PC-3 (cell line): ENCODE measurements at places on chromosomes 2 and 18. TPM values are rescaled to one million over a fixed set of nuclear protein-coding genes. Genes with fewer than 3 reads are reported as not detected.

DNA sequence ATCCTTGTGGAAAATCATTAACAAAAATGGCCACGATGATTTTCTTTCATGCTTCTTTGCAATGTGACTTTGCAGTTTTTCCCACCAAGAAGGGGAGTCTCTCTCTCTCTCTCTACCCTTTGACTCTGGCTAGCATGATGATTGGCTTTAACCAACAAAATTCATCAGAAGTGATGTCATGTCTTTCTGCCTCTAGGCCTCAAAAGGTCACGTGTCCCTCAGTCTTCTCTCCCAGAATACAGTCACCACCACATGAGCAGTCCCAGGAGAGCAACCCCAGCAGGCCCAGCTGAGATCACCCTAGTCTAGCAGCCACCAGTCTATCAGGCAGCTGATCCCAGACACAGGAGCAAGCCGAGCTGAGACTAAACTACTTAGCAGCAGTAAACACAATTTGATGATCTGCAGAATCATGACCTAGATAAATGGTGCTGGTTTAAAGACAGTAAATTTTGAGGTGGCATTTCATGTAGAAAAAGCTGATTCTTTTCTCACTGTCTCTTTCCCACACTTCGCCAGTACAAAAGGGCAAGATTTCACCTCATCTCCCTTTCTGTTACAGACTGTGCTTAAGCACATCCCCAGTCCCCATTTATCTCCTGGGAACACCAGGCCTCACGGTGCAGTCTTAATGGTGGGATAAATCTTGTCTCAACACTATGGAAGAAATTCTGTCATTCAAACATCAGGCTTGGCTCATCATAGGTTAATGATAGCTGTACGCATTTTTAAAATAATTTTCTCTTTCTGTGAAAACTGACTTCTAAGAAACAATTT, 132.7 kb downstream of the SCG2 start:
- DNase-seq: no peak

DNA sequence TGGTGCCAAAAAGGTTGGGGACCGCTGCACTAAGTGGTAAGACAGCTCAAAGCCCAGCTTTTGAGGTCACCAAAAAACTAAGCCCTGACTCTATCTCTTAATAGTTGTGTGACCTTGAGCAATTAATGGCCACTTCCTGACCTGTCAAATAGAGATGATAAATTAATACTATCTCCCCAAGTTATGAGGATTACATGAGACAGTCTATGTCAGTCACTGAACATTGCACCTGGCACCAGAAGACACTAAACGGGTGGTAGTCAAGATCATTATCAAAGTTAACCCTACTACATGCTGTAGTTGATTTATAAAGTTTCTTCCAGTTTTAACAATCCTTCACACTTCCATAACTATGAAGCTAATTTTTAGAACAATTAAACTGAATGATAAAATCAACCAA, 36.5 kb downstream of the STPG4 start:
- no peak for DNase-seq

- DNase-seq: no peak
Measured at GRCh38 chr2:84778911-84779690, 101.8 kb downstream of the TRABD2A start.

DNA sequence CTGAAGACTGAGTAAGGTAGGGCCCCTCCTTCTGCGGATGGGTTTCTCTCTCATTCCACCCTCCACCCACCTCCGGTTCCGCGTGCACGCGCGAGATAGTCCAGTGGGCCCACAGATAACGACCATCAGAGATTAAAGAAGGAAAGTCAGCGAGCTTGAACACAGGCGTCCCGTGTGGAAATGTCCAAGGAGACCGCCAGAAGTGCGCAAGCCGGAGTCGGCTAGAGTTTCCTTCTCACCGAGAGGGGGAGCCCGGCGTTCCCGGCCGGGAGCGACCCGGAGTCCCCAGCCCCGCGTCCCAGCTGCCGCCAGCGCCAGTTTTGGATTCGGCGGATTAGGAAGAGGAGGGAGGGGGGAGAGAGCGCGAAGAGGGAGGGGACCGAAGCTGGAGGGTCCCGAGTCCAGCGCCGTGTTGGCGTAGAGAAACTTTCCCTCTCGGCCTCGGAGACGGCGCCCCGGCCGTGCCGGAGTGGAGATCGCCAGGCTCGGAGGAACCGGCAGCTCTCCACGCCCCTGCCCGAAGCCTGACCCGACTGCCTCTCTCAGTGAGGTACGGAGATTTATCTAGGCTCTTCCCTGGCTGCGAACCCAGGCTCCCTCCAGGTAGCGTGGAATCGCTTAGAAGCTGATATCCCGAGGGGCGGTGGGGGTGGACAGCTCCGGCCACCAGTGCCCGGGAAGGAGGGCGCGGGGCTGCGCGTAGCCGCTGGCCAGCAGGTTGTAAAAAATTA, at the start of gene GULP1:
Gene GULP1, plus strand, starts transcription at position 258 of the 731 bp plus-strand sequence. CDS start 185,829 bp downstream, outside the sequence.
- peak; percentile 75 for DNase-seq

- no peak for DNase-seq
Measured at GRCh38 chr2:147843391-147843863, 1.4 kb upstream of the ACVR2A start.

DNA sequence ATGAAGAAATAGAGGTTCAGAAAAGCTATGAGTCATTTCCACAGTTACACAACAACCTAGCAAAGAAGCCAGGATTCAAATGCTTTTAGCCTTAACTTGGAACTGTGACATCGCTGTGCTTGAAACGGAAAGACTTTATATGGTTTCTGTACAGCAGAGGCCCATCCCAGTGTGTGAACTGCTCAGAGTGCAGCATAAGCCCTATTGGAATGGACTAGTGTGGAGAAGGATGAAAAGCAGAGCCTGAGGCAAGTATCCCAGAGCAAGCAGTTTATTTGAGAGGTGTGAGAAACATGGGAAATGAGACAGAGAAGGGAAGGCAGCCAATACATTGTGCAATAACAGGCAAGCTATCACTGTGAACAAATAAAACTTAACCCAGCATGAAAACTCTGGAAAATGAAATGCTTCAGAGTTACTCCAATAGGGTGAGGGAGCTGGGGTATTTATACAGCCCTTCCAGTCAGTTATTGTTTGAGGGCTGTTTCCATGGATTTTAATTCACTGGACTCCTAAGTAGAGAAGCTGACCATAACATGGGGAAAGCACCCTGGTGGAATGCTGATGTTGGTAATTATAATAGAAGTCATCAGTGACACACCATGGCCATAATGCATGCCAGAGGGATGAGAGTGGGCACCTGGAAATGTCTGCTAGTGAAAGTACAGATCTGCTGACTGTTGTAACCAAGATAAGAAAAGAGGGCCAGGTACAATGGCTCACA, 254.0 kb upstream of the POU3F3 start:
- DNase-seq: no peak

DNA sequence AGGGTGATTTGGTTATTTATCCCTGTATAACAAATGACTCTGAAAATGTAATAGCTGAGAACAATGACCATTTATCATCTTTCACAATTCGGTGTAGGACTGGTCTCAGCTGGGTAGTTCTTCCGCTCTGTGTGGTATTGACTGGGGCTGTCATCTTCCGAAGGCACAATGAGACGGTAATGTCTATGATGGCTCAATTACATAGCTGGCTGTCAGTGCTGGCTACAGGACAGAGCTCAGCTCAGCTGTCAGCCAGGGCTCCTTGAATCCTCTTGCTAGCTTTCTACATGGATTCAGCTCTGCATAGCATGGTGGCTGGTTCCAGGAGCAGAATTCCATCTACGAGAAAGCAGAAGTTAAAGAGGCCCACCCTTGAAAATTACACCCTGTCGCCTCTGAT, 483.8 kb downstream of the TDRD15 start:
- no peak for DNase-seq

GRCh38 chr2:61275575-61276184, 113.7 kb downstream of the C2orf74 start:
- peak; percentile 45 for DNase-seq

DNA sequence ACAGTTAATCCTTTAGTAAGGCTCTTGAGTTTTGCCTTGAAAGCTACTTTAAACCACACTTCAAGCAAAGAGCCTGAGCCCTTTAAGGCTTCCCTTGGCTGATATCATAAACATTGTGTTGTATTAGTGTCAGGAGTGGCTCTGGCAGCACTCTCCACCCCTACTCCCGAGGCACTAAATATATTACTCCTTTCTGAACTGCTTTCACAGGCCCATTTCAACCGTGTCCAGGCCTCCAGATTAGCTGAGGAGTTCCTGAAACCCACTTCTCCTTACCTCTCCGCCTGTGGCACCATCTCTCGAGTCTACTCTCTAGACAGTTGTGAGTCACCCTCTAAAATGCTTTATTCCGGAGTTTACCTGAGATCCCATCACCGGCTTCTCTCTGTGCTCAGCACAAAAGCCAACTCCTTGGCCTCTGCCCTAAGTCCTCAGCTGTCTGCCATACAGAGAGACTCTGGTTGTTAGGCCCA, 14.4 kb upstream of the STON1 start:
- no peak for DNase-seq

GRCh38 chr2:229900012-229900411, 21.8 kb downstream of the TRIP12 start:
- DNase-seq: no peak

- no peak for DNase-seq
Measured at GRCh38 chr2:173280853-173281252, 73.8 kb upstream of the CDCA7 start.

DNA sequence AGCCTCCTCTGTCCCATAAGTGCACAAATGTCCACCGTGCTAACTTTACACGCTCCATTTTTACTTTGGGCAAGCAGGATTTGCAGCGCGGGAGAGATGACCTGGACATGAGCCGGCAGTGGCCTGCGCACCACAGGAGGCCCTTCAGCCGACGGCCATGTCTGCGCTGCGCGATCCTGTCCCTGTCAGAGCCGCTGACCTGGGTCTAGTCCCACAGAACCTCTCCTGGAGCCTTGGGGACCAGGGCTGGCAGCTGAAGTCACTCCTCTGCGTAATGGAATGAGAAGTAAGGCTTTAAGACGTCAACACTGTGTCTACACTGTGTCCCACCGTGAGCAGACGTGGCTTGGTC, 29.6 kb downstream of the ADI1 start:
- DNase-seq: no peak

- DNase-seq: no peak
Measured at GRCh38 chr2:138724327-138724726, 55.9 kb downstream of the NXPH2 start.

DNA sequence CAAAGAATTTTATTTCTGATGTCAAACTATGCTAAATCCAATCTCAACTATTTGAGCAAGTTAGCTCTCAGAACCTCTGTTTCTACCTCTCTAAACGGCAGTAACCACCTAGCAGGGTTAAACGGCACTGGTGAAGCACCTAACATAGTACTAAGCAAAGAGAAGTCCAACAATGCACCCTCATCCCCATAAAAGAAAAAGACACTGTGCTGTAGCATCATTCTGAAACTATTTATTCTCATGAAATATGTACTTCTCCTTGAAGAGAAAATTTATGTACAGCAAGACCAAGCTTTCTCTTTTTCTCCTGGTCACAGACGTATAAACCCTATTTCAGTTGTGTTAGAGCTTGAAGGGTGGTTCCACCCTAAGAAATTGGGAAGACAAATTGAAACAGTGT, 4.8 kb downstream of the MEX3C start:
- no peak for DNase-seq

Gene CNDP1
- not detected in 2 replicates for total RNA-seq

Gene FBXO48
- 0.52 and 0.91 TPM in 2 replicates for total RNA-seq

Gene RTTN
- 22.4 and 24.7 TPM in 2 replicates for total RNA-seq

Gene ABCA12
- total RNA-seq: not detected in 2 replicates

Gene DBI
- total RNA-seq: 197 and 273 TPM in 2 replicates

Gene IL1RN
- 1.3 and 8.2 TPM in 2 replicates for total RNA-seq

Gene OSR1
- 30.6 and 33.5 TPM in 2 replicates for total RNA-seq
